Activated CD4-positive, alpha-beta T cell treated with anti-CD3 and anti-CD28 coated beads, Interleukin-2, Interleukin-6, amounts not matched to agents 100 ng/mL and 50 ng/mL, durations not matched to agents 16 hours and 8 hours (primary cell): ENCODE measurements at places on chromosomes 7 and 10.

- DNase-seq, result no peak
Measured at GRCh38 chr7:18408461-18408860, 87.1 kb upstream of the HDAC9 start.

- DNase-seq, result peak; percentile 64
Measured at GRCh38 chr7:151311294-151311864, 30.2 kb upstream of the NUB1 start.

- no peak for DNase-seq
Measured at GRCh38 chr10:27997865-27998177, 1.1 kb downstream of the ODAD2 start.

DNA sequence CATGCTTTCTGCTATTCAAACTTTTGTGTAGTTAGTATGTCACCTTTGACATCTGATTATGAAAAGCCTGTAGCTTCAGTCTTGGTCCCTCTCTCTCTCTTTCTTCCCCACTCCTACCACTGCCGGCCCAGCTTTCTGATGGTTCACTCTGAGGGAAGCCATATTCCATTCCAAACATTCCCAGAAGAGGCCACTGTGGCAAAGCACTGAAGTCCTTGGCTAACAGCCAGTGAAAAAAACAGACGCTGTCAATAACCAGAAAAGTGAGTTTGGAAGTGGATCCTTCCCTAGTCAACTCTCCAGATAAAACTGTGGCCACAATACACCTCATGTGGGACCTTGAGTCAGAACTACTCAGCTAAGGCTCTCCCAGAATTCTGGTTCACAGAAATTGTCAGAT, 950.7 kb upstream of the PHF14 start:
- no peak for DNase-seq

DNA sequence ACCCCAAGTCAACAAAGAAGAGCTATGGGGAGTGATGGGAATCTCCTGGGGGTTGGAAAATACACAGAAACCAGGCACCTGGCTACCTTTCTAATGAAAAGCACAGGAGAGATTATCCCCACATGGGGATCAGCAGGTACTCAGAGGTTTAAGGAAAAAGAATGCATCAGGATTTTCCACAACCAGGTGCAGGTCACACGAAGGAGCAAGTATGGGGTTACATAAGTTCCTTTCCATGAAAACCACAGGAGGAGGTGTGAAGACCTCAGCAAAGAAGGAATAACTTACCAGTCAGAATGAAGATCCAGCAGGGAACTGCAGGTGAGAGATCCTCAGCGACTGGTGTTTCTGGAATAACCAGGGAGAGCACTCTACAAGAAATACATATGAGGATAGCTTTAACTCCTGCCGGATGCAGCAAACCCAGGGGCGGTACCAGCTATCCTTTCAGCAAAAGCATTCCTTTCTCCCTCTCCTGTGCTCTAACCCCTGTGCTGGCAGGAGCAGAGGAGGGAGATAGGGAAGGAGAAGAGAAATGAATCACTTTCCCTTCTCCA, 116.7 kb upstream of the TMEM106B start:
- DNase-seq, result no peak

DNA sequence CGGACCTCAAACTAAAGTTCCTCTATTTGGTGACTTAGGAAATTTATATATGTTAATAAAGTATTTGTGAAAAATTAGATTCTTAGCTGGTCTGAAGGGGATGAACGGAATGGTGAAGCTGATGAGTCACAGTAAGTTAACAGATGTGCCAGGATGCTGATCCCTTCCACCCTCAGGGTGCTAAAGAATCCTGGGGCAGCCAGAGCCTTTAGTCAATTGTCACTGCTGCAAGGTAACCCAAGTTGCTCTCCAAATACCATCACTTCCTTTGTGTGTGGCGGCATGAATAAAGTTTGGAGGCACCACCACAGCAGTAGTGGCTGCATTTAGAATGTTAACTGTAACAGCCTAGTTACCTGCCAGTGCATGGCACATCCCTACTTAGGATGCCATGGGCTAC, 222.6 kb upstream of the PPP1R3A start:
- no peak for DNase-seq

- DNase-seq, result no peak
Measured at GRCh38 chr10:48652344-48652743, 32.3 kb upstream of the WDFY4 start.

DNA sequence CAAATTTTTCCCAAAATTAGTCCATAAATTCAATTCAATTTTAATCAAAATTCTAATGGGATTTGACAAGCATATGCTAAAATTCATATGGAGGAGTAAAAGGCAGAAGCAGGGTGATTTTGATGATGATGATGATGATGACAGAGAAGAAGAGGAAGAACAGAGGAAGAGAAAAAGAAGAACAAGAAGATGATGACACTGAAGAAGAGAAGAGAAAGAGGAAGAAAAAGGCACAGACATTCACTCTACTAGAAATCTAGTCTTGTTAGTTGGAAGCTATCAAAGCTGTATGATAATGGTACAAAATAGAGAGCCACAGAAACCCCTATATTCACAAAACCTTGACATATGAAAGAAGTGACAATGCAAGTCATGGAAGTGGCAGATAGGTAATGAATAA, 157.9 kb downstream of the ELMO1 start:
- no peak for DNase-seq

- DNase-seq, result peak; percentile 36
Measured at GRCh38 chr7:67625257-67625737, 628.7 kb downstream of the TYW1 start.

- no peak for DNase-seq
Measured at GRCh38 chr10:77516575-77516974, 121.0 kb downstream of the KCNMA1 start.

DNA sequence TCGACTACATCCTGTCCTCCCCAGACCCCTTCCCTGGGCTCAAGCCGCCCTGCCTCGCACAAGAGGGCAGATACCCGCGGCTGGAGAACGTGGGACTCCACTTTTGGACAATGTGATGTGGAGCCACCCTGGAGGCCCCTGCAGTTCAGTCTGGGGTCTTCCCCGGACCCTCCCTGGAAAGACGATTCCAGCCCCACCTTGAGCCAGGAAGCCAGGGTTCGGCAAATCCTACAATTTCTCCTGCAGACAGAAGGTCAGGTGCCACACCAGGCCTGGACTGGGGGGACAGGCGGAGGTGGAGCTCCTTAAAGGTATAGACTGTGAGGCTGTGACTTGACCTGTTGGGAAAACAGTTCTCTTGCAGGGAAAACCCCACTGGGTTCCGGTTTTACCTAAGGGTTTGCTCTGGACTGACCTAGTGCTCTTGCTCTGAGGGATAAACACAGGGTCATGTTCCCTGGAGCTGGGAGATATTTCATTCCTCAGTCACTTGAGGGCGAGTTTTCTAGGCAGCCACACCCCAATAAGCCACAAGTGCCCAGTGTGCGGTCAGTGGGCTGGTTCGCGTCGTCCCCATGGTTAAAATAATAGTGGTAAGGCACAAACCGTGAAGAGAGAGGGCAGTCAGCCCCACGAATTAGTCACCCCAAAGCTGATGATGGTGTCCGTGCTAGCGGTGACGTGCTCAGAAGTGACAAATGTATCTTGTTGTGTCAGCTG, 1.6 kb downstream of the FOXL3 start:
- no peak for DNase-seq

GRCh38 chr10:119416855-119417254, 125.7 kb downstream of the RGS10 start:
- DNase-seq, result peak; percentile 72

DNA sequence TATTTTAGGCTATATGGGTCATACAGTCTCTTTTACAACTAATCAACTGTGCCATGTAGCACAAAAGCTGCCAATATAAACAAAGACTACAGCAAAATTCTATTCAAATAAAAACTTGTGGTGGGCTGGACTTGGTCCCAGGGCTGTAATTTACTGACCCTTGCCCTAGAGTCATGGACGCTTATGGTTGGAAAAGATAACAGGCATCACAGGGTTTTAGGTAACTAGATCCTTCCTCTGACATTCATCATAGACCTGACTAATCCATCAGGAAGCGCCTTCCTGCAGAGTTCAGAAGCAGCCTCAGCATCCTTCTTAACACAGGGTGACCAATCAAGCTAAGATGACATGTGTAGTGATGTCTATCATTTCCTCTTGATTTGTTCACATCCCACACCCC, 40.2 kb upstream of the GPAM start:
- DNase-seq, result no peak

- DNase-seq, result no peak
Measured at GRCh38 chr10:111335826-111336225, 259.0 kb downstream of the ADRA2A start.

DNA sequence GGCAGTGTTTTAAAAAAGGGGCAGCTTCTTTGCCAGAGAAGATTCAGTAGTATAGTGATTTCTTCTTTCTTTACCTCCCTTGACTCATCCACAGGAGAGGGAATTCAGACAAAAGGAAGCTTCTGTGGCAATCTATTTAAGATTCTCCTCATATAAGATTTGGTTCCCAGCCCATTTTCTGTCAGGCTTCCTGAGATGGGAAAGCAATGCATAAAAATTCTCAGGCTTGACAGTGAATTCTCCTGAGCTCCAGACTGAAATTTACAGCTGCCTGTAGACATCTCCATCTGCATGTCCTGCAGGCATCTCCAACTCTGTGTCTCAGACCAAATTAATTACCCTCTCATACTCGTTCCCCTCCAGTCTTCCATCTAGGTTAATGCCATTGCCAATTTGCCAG, 72.8 kb downstream of the TSPAN12 start:
- DNase-seq, result no peak

- DNase-seq, result no peak
Measured at GRCh38 chr10:11745045-11745444, 2.9 kb downstream of the ECHDC3 start.

GRCh38 chr10:73644015-73644743, 2.9 kb upstream of the MYOZ1 start:
- DNase-seq, result peak; percentile 71

DNA sequence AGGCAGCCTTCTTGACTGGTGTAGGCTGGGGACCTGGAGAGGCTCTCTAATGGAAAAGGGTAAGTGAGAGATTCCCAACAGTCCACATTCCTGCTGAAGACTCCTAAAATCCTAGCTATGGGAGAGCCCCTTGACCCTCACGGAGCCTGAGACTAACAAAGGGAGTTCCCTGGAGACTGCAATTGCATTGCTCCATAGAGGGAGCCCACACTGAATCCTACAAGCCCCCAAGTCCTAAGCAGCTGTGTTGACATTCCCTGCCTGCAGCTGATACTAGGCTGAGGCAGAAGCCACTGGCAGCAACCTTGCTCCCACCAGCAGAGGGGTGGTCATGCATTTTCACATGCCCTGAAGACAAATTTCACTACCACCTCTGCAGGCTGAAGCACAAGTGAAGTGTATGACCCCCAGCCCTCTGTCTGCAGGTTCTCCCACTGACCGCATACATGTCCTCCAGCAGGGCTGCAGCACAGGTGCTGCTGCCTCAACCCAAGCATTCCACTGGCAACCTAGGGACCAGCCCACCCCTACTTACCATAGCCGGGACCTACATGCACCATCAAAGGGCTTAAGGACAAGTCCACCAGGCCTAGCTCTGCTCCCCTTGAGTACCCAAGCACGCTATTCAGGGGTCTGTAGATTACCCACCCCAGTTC, 130.3 kb upstream of the SLC13A1 start:
- DNase-seq, result no peak

- DNase-seq, result no peak
Measured at GRCh38 chr7:122310119-122311021, 5.8 kb upstream of the FEZF1 start.

- DNase-seq, result no peak
Measured at GRCh38 chr7:48244864-48245271, 73.6 kb downstream of the ABCA13 start.

- no peak for DNase-seq
Measured at GRCh38 chr7:1314021-1314907, 81.6 kb downstream of the UNCX start.

DNA sequence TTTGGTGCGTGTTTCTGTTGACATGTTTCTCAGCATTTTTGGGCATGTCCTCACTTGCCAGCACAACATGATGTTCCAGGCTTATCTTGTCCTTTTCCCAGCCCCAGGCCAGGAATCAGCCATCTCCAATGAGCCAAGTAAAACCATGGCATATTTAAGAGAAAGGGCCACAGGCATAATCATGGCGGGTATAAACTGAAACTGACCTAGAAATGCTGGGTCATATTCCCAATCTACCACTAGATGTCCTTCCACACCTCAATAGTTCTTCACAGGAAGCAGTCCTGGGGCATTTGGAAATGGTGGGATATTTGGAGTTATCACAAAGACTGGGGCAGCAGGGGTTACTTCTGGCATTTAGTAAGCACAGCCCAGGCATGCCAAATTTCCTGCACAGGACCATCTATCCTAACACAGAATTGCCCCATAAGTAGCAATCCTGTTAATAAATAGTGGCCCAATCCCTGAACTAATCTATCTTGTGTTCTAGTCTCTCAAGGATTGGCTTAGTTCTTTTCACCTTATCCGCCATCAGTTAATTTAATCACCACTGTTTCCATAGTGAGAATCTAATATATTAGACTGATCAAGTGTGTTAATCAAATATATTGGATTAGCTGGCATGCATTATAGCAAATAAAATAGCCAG, 101.6 kb downstream of the NPSR1 start:
- peak; percentile 2 for DNase-seq

DNA sequence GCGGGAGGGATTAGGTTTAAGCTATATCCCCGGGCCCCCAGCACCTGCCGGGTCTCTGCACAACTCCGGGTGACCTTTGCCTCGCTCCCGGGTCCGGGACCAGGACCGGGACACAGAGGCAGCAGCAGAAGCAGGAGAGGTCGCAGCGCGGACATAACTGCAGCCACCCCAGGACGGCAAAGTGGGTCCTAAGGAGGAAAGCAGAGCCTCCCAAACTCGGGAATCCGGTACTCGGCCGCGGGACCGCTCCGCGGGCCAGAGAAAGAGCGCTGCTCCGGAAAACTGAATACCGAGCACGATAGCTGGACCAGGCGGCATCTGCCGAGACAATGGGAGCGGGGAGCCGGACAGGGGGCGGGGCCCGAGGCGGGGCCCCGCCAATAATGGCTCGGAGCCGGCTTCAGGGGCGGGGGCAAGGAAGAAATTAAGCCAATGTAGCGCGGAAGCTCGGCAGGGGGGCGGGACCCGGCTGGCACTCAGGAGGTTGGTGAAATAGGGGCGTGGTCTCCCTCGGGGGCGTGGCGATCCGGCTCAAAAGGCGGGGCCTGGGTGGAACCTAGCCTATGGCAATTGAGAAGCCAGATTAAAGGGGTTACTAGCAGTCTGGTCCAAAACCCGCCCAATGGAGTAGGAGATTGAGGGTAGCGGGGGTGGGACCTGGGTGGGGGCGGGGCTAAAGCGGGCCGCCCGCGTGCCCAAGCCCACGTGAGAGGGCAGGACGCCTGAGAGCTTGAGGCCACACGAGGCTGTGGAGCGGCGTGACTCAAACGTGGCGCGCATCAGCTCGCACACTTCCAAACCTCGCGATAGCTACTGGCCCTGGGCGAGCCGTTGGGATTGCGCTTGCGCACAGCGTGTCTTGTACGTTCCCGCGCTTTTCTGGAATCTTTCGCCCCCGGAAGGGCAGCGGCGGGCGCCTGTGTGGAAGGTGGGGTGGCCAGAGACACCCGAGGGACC, at the start of the genes GPC2 and STAG3:
GPC2 (minus strand) TSS at position 337 of the 957 bp plus-strand sequence; CDS start at position 155, 182 bp downstream.
STAG3 (plus strand) TSS at position 874 of the 957 bp plus-strand sequence. CDS start 2,639 bp downstream, outside the sequence.
- peak; percentile 97 for DNase-seq

GRCh38 chr7:7251742-7252141, 69.4 kb downstream of the C1GALT1 start:
- DNase-seq, result no peak
